Activated CD4-positive, alpha-beta T cell treated with anti-CD3 and anti-CD28 coated beads, Interleukin-2, amount 10 ng/mL, durations not matched to agents 7 days and 5 days (primary cell): ENCODE measurements at places on chromosomes 5 and 9. TPM values are rescaled to one million over a fixed set of nuclear protein-coding genes. Genes with fewer than 3 reads are reported as not detected.

GRCh38 chr5:15489571-15490235 is 10.3 kb upstream of the FBXL7 start:
- no peak for DNase-seq

GRCh38 chr9:93280661-93281259 is 96.8 kb downstream of the WNK2 start:
- no peak for DNase-seq

- DNase-seq = no peak
Observed at GRCh38 chr5:36654564-36654963, 48.2 kb downstream of the SLC1A3 start.

Gene FGF1
- total RNA-seq = not detected

DNA sequence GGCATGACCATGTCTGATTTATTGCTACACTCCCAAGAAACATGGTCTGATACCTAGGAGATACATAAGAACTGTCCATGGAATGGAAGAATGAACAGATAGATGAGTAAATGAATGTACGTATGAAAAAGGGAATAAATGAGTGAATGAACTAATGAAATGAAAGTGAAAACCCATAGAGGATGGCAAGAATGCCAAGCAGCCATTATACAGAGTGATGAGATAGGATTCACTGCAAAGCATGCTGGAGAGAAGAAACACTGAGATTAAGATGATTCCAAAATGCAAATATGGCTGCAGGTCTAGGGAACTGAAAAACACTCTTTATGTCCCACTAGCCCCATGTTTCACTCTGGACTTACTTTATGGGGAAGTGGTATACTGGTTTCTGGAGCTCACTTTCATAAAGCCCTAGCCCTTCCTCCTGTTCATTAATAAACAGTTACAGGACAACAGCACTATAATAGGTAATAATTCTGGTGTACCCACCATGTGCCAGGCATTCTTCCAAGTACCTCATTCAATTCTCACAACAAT is 170.3 kb upstream of the RAD23B start:
- DNase-seq = no peak

Gene CYLC2
- not detected for total RNA-seq

- DNase-seq = no peak
Observed at GRCh38 chr9:96719521-96719920, 58.4 kb downstream of the ZNF510 start.

Gene FBN2
- total RNA-seq = not detected

DNA sequence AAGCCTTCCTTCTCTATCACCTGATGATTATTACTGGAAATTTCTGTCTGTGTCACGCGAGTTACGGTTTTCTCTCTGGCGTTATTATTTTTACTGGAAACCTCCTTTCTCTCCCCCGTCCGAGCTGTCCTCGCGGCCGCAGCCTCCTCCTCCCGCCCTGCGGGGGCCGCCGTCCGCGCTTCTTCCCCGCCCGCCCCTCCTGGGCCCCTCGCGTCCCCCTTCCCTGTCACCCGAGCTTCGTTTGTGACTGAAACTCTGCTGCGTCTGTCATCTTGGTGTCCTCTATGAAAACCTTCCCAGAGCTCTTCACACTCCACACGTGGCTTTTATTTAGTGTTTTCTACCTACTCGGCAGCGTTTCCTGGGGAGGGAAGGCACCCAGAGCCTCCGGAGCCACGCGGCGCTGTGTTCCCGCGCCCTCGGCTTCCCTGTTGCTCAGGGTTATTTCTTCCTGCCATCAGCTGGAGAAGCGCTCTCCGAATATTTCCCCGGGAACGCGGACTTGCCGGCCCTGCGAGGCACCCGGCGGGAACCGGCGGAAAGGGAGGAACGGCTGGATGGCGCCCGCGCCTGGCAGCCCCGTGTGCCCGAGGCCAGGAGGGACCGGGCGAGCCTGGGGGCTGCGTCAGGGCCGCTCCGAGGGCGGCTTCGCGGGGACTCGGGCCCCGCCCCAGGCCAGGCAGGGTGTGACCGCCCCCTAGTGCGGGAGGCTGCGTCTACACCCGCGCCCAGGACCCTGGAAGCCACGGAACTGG is 33.9 kb downstream of the TRIP13 start:
- peak; percentile 16 for DNase-seq

Gene PTGDS
- 22.1 TPM for total RNA-seq

Gene INSL4
- total RNA-seq = not detected

- no peak for DNase-seq
Observed at GRCh38 chr5:83281176-83281575, 190.4 kb upstream of the VCAN start.

DNA sequence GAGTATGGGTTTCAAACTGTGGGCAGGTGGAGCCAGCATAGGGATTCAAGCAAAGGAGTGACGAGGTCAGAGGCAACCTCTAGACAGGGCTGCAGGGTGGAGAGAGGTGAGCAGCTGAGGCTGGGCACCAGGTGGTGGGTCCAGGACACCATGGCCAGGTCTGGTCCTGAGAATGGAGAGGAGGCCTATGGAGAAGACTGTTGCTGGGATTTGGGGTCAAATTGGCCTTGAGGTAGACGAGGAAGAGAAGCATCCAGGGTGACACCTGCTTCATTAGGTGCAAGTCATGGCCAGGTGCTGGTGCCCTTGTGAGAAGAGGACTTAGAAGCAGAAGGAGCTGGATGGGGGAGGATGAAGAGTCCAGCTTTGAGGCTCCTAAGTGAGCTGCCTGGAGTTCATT is 99.6 kb downstream of the NSG2 start:
- DNase-seq = no peak

DNA sequence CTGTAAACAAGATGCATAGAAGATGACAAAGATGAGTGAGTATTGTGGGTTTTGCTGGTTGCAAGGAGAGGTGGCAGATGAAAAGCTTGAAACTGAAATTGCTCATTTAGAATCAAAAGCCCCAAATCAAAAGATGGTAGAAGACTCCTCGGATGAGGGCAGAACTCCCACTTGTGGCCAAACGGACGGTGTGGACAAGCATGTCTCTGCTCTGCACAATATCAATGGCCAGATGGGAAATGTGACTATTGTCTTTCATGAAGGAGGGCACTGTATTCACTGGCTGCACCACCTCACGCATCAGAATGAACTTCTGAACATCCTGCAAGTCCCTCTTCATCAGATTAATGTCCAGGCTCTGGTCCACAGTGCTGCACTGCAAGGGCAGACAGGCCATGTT is 541.7 kb downstream of the MTRR start:
- no peak for DNase-seq

DNA sequence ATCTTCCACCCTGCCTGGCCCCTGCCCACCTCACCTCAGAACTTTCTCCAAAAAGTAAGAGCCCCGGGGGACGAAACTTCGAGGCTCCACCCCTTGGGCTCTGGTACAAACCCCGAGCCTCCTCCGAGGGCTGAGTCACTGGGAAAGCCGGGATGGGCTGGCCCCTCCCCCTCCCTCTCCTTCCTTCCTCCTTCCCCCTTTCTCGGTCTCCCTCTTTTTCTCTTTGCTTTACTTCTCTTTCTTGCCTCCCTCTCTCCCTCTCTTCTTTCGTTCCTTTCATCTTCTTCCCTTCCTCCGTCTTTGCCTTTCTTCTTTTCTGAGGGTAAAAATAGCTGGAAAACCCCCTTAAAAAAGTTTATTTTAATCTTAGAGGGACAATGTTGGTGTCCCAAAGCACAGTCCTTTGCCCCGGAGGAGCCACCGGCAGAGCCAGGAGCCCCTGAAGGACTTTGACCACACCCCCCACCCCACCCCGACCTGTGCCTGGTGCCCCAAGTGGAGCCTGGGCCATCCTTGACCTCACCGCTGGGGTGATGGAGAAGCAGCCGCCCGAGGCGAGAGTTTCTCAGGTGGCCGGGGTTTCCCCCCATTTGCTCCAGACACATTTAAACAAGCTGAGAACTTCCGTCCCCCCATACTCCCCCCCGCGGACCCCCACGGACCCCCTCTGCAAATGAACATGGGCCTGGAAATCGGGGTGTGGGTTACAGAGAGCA is 5.7 kb upstream of the NOTCH1 start:
- no peak for DNase-seq

- no peak for DNase-seq
Observed at GRCh38 chr5:113357696-113358476, 76.9 kb downstream of the TSSK1B start.

DNA sequence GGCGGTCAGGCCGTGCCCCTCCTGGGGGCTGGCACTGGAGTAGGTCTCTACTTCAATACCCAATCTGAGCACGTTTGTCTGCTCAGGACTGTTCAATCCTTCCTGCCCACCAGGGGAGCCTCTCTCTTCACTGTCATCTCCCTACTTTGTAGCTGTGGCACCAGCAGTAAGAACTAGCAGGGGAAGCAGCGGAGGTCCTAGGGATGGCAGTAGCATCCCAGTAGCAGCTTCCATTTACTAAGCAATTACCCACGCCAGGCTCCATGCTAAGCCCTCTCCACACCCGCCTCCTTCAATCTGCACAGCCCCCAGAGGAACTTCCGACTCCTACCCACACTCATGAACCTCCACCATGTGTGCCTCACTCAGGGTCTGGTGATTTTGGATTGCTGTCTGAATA is 31.7 kb downstream of the FSTL4 start:
- no peak for DNase-seq

GRCh38 chr5:147169901-147170300 is 64.9 kb upstream of the STK32A start:
- DNase-seq = no peak

DNA sequence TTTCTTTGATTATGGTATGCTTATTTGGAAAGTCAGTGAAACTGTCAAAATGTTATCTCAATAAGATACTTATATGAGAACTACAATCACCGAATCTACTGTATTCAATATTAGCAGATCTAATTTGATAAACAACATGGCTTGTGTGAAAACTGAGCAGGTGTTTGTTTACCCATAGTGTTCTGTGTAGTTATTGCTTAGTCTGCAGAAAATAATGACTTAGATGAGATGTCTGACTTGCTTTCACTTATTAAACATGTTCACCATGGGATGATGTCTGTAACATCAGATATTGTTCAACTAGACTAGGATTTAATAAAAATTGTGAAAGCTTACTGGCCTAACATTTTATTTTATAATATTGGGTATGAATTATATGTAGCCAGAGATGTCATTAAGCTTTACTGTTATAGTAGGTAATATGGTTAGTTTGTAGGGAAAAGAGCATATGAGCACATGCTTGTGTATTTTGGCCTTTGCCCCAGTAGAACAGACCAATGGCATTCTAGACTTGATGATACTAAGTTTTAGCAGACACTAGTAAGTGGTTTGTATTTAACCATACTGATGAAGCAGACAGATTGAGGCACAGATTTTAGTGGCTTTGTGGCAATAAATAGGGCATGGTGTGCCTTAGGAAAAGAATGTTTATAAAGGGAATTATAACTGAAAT is 16.4 kb downstream of the SUB1 start:
- no peak for DNase-seq

DNA sequence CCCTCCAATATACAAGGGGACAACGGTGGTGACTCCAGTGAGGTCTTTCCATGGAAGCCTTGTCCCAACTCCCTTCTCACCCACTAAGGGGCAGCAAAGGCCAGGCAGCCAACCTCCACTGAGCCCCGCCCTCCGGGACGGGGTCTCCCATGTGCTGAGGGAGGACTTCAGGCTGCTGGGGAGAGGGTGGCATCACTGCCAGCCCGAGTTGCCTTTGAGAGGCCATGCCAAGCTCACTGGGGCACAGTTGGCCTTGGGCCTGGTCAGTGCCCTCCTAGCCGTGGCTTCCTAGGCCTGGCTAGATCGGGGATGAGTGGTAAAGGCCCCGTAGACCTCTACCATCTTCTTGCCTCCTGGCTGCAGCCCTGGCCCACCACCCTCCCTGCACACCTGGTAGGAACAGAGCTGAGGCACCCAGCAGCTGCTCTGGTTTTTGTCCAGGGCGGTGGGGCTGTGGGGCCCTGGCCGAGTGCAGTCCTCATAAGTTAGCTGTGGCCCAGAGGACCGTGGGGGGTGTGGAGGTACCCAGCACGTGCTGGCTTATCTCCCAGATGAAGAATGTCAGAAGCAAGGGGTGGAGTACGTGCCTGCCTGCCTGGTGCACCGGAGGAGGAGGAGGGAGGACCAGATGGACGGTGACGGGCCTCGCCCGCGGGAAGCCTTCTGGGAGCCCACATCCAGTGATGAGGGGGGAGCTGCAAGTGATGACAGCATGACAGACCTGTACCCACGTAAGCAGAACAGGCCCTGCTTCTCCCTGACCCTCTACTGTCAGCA is 3.2 kb downstream of the SURF2 start:
- DNase-seq = no peak

DNA sequence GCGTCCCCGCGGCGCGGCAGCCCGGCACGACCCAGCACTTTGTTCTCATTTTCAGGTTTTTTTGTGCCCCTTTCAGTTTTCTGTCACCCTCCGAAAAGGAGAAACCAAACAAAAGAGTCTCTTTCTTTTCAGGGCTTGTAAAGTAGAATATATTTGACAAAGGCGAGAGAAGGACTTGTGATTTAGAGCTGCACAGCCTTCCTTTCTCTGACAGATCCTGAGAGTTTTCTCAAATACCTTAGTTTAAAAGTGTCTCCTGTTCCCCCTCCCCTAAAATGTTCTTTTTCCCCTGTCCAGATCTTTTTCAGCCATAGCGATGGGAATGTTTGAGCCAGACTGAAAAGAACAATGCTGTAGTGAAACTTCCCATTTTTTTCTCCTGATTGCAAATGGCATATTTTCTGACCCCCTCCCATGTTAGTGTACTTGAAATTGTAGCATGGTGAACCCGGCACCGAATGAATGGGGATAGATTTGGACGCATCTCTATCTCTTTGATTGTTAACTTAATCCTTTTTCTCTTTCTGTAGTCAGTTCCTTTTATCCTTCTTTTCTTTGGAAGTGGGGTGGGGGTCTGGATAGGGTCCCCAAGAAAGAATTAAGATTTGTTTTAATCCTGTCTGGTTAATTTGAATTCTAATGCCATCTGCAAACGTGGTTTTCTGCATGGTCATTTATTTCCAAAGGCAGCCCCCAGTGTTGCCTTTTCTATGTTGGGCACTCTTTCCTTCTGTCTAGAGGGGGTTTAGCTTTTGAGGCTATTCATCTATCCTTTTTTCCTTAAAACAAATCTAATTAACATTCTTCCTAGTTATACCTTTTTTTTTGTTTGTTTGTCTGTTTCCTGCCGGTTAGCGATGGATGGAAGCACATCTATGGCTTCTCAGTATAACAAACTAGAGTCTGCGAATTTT is 2.2 kb downstream of the ZSWIM6 start:
- no peak for DNase-seq

- no peak for DNase-seq
Observed at GRCh38 chr9:89410022-89410421, 87.9 kb downstream of the SEMA4D start.

GRCh38 chr9:3900673-3901318 is 375.0 kb upstream of the RFX3 start:
- DNase-seq = no peak

DNA sequence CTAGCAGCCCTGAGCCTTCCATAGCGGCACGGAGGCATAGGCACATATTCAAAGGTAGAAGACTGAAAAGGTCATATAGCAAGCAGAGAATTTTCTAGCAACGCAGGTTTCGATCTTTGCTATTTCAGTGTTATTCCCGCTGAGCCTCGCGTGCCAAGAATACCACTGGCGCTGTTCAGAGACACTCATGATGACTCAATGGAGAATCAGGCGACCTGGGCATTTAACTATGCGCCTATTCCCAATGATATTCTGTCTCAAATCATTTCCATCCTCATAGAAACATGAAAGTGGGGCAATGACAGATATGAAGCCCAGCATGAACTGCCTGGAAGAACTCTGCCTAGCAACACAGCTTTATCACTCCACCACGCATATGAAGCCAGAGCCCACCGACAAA is 59.9 kb downstream of the EFNA5 start:
- no peak for DNase-seq

GRCh38 chr5:128869970-128870369 is 95.3 kb upstream of the SLC27A6 start:
- DNase-seq = no peak

- no peak for DNase-seq
Observed at GRCh38 chr5:96440185-96440538, 7.1 kb upstream of the PCSK1 start.

GRCh38 chr9:91734371-91734981 is 215.6 kb downstream of the ROR2 start:
- peak; percentile 54 for DNase-seq

Gene TMEM215
- total RNA-seq = not detected
